CD4-positive, alpha-beta T cell treated with Interleukin-10 for 1 hour (primary cell): ENCODE measurements at places on chromosomes 2 and 18.

DNA sequence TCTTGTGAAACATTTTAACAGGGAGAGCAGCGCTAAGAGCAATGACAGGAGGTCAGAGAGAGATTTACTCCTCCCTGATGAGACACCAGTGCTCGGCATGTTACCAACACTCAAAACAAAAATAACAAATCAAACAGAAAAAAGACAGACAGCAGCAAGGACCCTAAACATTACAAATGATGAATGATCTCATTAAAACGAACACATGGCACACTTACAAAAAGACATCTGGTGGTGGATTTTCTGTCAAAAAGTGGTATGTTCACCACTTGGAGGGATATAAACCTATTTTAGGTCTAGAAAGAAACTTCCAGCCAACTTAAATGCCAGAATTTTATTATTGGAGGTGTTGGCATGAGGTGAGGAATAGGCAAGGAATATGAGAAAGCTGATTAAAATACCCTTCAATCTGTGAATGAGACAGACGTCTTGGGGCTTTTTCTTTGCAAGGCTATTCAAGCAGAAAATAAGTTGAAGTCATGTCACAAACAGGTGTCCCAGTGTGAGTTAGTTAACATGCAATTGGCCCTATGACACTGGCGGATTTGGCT is 112.8 kb downstream of the PRELID3A start:
- DNase-seq, result no peak

DNA sequence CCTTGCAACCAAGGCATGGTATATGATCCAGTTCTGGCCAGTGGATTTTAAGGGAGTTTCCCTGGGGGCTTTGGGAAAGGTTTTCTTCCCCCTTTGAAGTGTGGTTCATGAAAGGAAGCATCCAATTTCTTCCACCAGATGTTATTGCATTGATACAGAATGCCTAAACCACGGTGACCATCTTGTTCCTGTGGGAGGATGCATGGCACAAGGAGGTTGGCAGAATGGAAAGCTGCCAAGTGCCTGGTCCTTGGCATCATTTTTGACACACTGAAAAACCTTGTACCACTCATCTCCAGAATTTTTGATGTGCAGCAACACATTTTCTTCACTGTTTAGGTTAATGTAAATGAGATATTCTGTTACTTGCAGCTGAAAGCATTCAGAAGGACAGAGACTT is 55.2 kb upstream of the CXCR4 start:
- no peak for DNase-seq

DNA sequence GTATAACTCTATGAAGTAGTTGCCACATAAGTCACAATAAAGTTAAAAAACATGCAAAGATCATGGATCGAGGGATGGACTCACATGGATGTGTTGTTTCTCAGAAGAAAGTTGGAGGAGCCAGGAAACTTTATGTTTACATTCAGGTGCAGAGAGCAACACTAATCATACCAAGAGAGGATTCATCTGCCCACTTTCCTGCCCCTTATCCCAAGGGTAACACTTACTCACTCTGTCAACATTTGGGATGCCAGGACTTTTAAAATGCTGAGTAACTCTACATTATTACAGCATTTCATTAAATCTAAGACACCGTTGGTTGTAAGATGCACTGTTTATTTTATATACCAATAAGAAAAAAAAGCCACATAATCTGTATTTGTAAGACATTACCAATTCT is 170.4 kb downstream of the KCNE4 start:
- no peak for DNase-seq

GRCh38 chr2:121288454-121289231 is 3.6 kb upstream of the TFCP2L1 start:
- no peak for DNase-seq

DNA sequence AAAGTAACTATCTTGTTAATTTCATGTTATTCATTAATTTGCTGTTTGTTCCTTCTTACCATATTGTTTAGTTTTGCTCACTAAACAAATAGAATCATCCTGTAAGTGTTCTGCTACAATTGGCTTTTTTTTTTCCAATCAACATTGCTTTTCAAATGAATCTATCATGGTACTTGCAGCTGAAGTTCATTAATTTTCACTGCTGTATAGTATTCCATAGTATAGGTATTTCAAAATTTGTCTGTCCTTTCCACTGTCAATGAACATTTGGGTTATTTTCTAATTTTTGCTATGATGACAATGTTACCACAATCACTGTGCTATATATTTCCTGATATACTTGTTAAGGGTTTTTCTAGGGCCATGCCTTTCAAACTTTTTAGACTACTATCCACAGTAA is 89.0 kb upstream of the LYPD1 start:
- no peak for DNase-seq
